ENCODE measurements at places on chromosomes 5 and 9. TPM values are rescaled to one million over a fixed set of nuclear protein-coding genes. Genes with fewer than 3 reads are reported as not detected.

DNA sequence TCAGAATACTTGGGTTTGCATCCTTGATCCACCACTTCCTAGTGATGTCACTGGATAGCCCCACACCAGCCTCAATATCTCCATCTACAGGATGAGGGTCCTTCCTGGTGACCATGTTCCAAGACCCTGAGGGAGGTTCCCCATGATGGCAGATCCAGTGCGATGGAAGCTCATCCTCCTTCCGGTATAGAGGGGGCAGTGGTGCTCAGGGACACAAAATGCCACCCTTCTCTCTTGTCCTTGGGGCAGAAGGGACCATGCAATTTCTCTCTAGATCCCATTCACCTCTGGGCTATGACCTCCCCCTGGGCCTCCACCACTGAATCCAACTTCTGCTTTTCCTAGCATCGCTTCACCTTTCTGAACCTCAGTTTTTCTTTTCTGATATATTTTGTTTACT is 5.4 kb upstream of the SLC25A51 start:
- no peak for DNase-seq

DNA sequence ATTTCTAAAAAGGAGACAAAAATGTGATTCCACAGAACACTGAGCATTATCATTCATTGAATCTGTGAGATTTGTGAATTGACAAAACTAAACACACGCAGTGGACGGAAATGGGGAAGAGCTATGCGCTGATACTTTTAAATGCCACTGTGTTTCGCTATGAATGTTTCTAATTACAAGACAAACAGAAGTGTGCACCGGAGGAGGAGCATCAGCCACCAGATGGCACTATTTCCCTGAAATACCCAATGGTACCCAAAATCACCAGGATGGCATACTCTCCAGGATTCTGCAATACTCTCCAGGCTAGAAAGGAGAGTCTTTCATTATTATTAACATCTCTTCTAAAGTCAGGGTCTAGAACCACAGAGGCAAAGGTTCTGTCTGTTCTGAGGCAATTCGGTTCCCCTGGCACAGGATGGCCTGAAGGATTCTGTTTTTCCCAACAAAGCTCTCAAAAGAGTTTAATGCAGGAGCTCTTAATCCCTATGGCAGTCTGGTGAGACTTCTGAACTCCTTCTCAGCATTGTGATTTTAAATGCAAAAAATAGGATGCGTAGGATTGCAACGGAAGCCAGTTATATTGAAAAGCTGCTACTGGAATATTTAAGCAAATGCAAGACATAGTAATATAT is 13.8 kb upstream of the PUM3 start:
- no peak for DNase-seq

GRCh38 chr5:173850659-173851058 is 37.5 kb upstream of the CPEB4 start:
- no peak for DNase-seq

PCDHGA12 gene
- total RNA-seq, result 3.6 TPM

LPAR1 gene
- 4.6 TPM for total RNA-seq

Data from kidney epithelial cell (primary cell).